Dermis blood vessel endothelial cell (primary cell): ENCODE measurements at places on chromosomes 5 and 9.
A peak's percentile ranks its signal among the peaks of the same experiment; 100 is the strongest.

DNA sequence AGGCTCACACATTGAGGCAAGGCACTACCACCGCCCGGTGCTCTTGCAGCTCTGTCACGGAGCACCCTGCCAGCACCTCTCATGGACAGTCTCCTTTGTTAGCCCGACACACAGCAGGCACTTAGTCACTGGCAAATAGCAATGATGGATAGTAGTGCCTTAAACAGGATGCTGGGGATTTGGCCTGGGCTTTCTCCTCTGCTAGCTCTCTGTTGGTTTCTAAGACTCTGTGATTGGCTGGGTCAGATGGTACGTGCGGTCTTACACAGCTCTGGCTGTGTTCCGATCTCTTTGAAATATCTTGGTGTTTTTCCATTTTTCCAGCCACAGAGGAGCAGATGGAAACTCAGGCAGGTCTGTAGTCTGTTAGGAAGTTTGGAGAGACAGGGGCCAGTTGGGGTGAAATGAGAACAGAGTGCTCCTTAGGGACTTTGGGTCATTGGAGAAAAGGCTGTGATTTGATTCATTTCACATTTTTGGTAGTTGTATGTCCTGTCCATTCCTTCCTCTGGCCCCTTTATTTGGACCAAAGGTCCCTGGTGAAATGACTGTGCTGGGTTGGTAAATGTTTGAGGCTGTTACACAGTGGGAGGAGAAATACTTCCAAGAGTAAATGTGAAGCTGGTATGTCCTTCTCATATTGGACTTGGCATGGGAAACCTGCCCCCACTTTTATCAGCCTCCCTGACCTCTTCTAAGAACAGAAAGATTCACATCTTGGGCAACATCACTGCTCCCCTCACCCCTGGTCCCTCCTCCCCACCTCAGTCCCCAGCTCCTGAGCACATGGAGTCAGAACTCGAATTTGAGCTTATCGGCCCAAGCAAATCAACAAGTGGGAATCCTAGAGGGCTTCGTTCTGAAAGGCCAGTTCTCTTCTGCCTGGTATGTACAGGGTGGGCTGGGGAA is 3.4 kb downstream of the SMIM3 start:
- no peak for DNase-seq

DNA sequence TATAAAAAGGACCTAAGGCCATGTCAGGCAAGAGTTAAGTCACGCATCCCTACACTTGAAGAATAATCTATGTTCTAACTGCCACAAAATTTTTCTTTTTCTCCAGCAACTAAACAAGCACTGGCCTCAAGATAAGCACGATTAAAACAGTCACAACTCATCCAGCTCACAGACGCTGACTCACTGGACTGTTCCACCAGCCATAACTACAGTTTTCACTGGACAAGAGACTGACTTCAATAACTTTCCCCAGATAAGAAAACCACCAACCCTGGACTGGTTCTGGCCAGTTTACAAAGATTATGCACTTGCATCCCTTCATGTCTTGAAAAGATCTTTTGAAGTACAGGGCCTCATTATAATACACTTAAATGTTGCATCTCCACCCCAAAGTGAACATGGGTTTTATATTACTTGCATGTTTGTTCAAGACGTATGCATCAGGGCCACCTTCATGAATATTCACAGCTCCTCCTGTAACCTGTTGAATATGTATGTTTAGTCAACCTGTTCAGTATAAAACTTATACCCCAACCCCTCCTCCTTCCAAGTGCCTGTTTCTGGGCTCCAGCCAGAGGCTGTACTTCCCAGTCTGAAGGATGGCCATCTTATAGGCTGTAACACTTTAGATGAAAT is 129.3 kb upstream of the EPB41L4A start:
- DNase-seq = no peak

- DNase-seq = peak; percentile 56
Measured at GRCh38 chr5:115069087-115069968, 100.4 kb downstream of the TRIM36 start.

GRCh38 chr5:108093186-108093585 is 288.7 kb downstream of the FBXL17 start:
- DNase-seq = peak; percentile 53

- DNase-seq = no peak
Measured at GRCh38 chr9:132201139-132201538, 39.3 kb downstream of the NTNG2 start.

GRCh38 chr9:101477214-101477613 is 41.6 kb upstream of the ALDOB start:
- peak; percentile 20 for DNase-seq

- no peak for DNase-seq
Measured at GRCh38 chr5:35195472-35195852, 34.8 kb downstream of the PRLR start.

GRCh38 chr5:121500310-121500709 is 351.4 kb upstream of the FTMT start:
- DNase-seq = no peak

GRCh38 chr9:94445863-94446262 is 109.0 kb upstream of the PCAT7 start:
- peak; percentile 4 for DNase-seq

DNA sequence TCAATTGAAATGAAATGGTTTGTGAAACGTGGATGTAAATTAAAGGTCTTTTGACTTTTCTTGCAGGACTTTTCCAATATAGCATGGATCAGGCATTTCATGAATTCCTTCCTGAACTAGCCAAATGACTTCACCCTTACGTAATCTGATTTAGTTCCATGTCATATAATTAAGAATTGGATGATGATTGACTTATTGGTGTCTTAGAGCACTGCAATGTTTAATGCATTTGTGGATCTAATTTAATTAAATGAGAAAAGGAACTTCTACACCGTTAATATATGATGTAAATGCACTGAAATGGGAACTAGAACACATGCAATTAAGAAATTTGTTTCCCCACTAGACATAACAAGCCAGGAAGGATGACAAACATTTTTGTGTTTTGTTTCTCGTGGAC is 228.8 kb downstream of the FBXL7 start:
- no peak for DNase-seq

DNA sequence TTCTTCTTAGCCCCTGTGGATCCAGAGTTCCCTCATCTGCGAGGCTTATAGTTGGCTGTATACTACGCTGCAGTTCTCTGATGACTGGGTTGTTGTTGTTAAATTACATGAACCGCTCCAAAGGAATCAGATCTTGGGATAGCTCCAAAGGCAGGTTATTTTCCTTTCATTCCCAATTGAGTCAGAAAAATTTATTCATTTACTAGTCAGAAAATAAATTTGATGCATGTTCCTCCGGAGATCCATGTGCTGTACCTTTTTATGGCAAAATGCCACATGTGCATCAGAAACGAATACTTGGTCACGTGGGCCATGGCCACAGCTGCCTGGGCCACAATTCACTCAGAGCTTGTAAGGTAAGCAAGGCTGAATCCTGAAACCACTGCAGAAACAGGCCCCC is 304.0 kb downstream of the NR2F1-AS1 start:
- DNase-seq = no peak

DNA sequence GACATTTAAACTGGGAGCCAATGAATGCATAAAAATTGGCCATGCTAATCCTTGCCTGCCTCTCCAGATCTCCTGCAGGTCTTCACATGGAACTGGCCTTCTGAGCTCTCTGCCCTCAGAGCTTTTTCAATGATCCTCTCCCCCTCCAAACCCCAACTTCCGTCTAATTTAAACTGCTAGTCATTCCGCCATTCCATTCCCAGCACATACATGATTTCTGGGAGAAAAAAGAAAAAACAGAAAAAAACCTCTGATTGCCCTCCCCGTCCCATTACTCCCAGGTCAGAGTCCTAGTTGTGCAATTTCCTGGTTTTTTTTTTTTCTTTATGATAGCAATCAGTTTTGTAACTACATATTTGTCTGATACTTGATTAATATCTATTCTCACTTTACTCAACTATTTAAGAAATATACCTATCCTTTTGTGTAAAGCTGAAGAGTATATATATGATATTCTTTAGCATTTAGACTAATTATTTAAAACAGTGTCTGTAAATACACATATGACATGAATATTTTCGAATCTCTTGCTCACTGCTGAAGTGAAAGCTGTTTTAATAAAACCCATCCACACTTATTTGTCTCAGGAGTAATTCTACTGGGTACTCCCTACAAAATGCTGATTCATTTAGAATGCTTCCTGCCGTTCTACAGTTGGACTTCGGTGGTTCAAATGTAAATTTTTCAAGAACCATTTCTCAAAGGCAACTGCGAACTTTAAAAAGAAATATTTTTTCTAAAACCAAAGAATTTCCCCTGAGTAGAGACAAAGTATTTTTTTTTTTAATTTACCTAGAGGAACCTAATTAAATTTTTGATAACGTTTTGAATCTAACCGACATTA is 1.6 kb downstream of the HINT1 start:
- peak; percentile 45 for DNase-seq

DNA sequence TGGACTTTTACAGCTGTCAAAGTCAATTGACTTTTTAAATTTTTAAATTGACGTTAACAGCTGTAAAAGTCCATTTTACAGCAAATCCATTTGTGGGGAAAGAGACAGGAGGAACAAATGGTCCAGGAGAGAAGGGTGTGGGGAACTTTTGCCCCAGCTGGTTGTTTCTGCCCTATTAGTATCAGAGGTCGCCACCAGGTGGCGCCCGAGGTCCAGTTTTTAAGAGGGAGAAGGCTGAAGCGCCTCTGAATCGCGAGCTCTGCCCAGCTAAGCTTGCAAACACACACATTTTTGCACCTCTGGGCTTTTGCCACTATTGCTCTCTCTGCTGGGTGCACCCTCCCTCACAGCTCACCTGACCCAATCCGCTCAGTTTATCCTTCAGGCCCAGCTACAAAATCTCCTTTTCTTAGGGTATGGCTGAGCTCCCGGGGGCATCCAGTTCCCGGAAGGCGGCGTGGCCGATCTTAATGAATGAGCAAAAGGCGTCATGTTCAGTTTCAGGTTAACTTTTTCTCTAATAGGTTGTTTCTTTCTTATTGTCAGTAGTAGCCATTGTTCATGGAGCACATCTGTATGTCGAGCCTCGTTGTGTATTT is 6.3 kb upstream of the TTLL11 start:
- peak; percentile 85 for DNase-seq

DNA sequence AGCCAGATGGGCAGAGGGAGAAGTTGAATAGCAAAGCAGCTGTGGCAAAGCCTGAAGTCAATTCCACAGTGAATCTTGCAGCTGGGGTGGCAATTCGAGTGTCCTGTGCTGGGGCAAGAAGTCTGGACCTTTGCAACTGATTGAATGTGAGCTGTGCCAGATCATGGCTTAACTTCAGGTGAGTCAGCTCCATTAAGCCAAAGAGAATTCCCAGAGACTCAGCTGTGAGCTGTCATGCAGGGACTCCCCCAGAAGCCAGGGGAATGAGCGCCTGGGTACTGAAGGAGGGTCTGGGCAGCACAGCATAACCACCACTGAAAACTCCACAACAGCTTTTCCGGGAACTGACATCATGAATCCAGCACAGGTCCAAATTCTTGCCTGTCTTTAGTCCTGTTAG is 153.5 kb upstream of the TRPC7 start:
- no peak for DNase-seq

DNA sequence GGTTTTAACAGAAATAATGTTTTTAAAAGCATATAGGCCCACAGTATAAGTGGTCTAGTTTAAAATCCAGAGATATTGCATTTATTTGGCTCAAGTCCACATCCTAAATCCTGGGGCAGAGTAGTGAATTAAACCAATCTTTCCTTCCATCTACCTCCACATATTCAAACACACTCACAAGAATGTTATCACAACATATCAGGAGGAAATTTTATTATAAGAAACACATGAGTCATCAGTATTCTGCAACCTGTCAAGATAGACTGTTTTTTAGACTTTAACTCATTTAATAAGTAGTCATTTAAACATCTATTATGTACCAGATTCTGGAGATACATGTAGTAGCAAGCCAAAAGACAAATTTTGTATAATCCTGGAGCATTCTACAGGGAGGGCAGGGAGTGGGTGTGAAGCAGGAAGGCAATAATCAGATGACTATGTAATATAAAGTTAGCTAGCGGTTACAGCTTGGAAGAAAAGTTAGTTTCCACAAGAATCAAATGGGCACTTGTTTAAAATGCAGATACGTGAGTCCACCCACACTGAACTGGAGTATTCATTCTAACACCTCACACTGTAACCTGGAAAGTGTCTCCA is 187.3 kb upstream of the PIK3R1 start:
- peak; percentile 12 for DNase-seq

DNA sequence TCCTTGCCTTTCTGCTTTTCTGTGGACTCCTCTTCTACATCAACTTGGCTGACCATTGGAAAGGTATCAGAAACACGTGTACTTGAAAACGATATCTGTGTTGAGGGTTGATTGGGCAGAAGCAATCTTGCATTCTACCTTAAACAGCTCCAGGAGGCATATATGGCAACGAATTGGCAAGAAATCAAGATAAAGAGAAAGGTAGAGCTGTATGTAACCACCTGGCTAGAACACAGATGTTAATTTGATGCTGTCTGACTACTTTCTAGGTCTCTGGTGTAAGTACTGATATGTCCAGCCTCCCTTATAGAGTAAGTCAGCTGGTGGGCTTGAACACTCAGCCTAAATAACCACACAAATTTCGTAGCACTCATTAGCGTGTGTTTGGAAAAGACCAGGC is 1.3 kb downstream of the MAN1B1 start:
- no peak for DNase-seq

DNA sequence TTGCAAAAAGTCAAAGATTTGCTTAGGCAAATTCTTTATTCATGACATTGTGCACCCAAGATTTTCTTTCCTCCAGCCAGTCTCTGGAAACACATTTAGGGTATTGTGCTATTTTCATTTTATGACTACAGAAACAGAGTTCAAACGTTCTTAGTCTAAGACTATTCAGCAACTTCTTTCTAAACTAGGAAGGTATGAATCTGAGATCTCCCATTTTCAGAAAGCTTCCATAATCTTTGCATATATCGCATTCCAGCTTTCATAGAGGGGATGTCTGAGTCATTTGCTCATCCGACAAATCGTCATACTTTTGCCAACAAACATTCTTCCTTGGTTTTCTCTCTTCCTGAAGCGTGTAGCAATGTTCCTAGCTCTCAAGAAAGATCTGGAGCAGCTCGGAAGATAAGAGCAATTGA is 1.6 kb upstream of the PAPPA start:
- peak; percentile 49 for DNase-seq
